Stimulated activated CD8-positive, alpha-beta memory T cell treated with anti-CD3 and anti-CD28 coated beads, Interleukin-15, amount 100 ng/mL, for 24 hours (primary cell): ENCODE measurements at places on chromosomes 2 and 18.
A peak's percentile ranks its signal among the peaks of the same experiment; 100 is the strongest.

GRCh38 chr2:205858275-205858674 is 176.0 kb downstream of the NRP2 start:
- no peak for DNase-seq

GRCh38 chr2:121155502-121156056 is 129.4 kb downstream of the TFCP2L1 start:
- no peak for DNase-seq

DNA sequence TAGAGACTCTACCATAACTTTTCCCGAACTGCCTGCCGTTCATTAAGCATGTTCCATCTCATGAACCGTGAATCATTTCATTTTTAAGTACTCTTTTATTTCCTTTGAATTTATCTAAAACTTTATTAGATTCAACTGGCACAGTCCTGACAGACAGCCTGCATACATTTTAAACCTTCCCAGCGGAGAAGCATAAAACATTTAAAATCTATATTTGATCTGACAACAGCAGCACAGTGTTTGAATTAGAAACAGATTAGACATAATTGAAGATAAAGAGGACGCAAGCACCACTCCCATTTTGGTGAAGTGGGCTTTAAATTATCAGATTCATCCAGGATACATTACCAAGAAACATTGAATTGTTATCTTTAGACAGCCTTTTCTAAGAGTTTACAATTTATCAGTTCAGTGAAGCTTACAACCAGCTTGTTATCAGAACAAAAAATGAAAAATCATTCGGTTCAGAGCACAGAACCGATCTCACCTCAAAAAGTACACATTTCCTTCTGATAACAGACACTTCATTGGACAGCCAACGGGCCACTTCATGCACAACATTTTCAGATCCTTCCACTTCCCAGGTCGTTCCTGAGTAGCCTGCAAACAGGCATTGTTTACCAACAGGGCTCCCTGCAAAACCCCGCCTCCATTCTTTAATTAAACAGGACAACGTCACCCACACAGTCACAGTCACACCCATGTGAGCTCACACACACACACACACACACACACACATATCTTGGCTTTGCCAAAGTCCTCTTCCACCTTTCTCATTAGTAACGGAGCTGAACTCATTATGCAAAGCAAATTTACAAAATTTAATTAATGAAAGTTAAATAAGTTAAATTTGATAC is 171.2 kb downstream of the SP3 start:
- no peak for DNase-seq

GRCh38 chr2:25347846-25348245 is 6.1 kb upstream of the DNMT3A start:
- no peak for DNase-seq

DNA sequence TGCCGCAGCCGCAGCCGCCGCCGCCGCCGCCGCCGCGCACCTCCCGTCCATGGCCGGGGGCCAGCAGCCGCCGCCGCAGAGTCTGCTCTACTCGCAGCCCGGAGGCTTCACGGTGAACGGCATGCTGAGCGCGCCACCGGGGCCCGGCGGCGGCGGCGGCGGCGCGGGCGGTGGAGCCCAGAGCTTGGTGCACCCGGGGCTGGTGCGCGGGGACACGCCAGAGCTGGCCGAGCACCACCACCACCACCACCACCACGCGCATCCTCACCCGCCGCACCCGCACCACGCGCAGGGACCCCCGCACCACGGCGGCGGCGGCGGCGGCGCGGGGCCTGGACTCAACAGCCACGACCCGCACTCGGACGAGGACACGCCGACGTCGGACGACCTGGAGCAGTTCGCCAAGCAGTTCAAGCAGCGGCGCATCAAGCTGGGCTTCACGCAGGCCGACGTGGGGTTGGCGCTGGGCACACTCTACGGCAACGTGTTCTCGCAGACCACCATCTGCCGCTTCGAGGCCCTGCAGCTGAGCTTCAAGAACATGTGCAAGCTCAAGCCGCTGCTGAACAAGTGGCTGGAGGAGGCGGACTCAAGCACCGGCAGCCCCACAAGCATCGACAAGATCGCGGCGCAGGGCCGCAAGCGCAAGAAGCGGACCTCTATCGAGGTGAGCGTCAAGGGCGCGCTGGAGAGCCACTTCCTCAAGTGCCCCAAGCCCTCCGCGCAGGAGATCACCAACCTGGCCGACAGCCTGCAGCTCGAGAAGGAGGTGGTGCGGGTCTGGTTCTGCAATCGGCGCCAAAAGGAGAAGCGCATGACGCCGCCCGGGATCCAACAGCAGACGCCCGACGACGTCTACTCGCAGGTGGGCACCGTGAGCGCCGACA is 2.4 kb downstream of the POU3F3 start:
- no peak for DNase-seq

DNA sequence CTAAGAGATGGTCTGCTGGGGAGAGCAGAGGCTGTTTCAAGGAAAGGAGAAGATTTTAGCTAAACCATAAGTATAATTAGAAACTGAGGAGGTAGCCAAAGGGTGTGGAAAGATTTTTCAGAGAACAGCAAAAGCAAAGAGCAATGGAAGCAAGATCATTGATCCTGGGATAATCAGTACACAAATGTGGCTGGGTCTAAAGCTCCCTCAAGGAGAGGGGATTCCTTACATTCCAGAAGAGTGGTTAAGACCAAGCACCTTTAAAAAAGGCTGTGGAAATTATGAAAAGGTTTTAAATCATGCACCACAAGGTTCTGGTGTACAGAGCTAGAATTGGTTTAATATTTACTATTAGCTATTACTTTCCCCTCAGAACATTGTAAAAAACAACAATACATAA is 246.0 kb upstream of the UBE2E3 start:
- no peak for DNase-seq

DNA sequence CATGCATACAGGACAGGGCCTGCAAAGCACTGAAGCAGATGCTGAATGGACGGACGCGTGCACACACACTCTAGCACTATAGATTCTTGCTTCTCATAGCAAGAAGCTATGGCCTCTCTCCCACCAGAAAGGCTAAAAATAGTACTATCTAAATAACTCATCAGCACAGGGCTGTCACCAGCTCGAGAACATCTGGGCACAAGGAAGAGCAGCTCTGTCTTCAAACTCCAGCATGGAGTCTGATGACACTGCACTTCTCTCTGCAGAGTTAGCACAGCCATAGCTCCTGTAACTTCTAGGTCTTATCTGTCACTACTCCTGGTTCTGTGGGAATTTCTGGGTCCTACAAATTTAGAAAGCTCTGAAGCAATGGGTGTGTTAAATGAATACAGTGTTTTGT is 123.5 kb downstream of the MYO5B start:
- DNase-seq: no peak

GRCh38 chr2:231212329-231212845 is 14.0 kb downstream of the ARMC9 start:
- no peak for DNase-seq

- DNase-seq: no peak
Observed at GRCh38 chr18:45876161-45876560, 50.7 kb downstream of the SIGLEC15 start.

- DNase-seq: no peak
Observed at GRCh38 chr2:214192711-214193110, 218.1 kb upstream of the VWC2L start.

DNA sequence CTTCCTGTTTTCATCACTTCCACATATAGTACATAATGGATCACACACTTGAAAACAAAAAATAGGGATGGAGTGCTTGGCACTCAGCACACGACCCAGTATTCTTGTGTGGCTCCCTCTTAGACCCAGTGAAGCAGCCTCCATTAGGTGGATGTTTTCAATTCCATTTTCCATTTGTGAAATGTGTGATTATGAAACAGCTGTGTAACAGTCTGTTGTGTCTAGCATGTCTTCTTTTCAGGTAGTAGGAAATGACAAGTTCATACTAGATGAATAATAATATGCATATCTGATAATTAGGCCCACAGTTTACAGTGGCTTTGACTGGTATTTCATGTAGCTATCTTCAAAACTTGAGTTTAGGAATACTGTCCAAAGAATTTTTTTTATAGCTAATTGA is 35.5 kb downstream of the EML6 start:
- DNase-seq: no peak

DNA sequence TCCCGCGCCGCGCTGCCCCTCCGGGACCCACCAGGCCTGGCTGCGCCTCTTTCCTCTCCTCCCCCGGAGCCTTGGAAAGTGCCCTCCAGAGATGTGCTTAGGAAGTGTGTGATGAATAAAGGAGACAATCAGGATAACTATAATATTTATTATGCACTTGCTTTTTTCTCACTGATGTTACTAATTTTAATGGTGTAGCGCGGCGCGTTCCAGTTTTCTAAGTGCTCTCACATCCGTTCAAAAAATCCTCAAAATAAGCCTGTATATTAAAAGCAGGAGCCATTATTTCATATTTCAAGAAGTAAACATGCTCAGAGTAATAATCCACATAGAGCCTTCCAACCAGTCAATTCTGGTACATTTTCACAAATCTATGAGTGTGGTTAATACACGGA is 941 bp upstream of the MPPE1 start:
- no peak for DNase-seq

DNA sequence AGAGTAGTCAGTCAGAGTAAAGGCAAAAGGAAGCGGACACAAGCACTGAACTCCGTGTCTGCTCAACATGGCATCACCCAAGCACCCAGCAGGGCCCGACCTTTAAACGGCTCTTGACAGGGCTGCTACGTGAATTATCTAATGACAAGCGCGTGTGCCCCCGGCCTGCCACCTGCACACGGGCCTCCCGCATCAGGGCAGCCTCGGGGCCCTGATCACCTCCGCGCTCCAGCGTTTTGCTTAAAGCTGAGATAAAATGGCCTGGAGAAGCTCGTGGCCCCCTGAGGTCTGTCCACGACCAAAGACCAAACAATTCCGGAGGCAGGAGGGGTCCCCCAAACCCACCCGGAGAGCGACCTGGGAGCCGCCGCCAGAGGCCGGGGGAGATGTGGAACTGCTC is 376 bp downstream of the NDUFA10 start:
- DNase-seq: no peak

- no peak for DNase-seq
Observed at GRCh38 chr2:88036606-88037005, 19.0 kb downstream of the KRCC1 start.

DNA sequence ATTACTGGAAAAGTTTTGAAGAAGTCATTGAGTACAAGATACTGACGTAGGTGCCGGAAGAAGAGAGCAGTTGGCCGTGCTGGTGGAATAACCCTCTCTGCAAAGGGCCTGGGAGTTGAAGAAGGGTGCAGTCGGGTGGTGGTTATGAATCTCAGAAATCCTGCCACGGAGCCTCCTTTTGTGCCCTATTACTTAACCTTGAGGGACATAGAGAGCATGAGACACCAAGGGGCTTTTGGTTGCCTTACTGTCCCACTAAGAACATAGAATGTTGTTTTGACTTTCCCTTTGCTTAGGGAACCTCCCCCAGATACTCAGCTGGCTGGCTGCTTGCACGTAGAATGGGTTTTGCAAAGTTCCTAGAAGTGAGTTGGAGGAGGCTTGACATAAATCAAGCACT is 1.3 kb upstream of the CD28 start:
- DNase-seq: no peak

DNA sequence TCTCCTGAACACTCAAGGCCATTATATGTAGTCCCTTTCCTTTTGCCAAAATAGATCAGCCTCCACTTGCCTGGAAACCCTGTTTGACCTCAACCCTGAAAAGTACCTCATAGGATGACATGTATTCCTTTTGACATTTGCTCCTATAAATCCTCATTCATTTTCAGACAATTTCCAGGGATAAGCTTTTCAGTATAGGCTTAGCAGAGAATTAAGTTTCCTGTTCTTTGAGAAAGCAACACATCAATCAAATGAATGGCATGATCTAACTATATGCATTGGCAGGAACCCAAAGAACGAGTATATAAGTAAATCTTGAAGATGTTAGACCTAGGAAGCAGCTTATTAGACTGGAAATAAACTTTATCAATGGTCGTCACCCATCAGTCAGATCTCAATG is 483.0 kb downstream of the CCDC85A start:
- DNase-seq: no peak

- DNase-seq: no peak
Observed at GRCh38 chr2:221915926-221916325, 343.8 kb upstream of the EPHA4 start.

DNA sequence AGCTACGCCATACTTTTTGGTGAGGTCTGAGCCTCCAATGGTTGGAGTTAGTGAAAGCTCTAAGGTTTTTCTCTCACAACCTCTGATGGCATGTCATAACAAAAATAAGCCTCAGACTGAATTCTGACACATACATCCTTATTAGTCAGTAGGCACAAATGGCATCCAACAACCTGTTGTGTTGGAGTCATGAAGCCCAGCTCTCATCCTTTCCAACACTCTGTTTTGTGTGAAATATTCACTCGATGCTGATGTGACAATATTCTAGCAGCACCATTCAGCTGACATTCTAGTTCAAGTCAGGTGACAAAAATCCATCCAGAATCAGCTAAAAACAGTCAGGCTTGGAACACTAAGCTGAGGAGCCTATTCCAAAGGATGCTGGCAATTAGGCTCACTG is 603.2 kb upstream of the ID2 start:
- DNase-seq: no peak

GRCh38 chr2:218127929-218128455 is 2.2 kb downstream of the CXCR2 start:
- no peak for DNase-seq

DNA sequence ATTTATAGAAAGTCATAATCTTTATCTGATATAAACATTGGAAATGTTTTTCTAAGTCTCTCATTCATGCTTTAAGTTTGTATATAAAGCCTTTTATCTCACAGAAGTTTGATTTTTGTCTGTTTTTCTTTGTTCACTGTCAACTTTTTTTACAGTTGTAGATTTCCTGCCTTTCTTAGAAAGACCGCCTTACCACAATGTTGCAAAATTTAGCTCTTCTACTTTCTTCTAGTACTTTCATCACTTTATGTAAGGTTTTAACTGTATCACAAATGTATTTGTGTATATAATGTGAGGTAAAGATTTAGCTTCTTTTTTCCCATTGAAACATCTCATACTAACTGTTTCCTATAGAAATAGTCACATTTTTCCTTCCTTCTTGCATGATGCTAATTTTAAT is 136.1 kb downstream of the DNAH6 start:
- DNase-seq: no peak

- peak; percentile 34 for DNase-seq
Observed at GRCh38 chr2:233331536-233331935, 22.8 kb upstream of the DGKD start.

GRCh38 chr2:189444322-189444721 is 3.0 kb downstream of the WDR75 start:
- DNase-seq: no peak

DNA sequence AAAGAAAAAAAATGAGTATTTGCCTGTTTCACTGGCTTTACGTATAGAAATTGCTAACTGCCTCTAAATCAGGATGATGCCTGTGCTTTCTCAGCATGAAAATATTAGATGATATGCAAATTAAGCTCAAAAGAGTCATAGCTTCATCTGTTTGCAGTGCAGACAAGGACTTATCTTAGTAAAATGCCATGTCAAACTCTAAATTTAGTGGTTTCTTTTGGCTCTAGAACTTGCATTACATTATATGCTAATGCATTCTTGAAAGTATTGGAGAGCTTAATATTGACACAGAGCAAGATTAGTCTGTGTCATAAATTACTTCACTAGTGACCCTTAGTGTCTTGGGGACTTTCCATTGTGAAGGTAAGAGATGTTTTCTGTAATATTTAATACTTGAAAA is 1109.1 kb upstream of the NRXN1 start:
- no peak for DNase-seq
